Muscle of back (tissue), 13 donors: ENCODE measurements at places on chromosomes 2 and 18. TPM values are rescaled to one million over a fixed set of nuclear protein-coding genes. Genes with fewer than 3 reads are reported as not detected.

ALLC gene
- not detected for polyA plus RNA-seq

- DNase-seq = peak; percentile 20
These were observed 118.2 kb upstream of the NOL4 start for GRCh38 chr18:34342960-34343359.

GRCh38 chr2:122263746-122264145 is 508.3 kb downstream of the TSN start:
- DNase-seq = no peak

DNA sequence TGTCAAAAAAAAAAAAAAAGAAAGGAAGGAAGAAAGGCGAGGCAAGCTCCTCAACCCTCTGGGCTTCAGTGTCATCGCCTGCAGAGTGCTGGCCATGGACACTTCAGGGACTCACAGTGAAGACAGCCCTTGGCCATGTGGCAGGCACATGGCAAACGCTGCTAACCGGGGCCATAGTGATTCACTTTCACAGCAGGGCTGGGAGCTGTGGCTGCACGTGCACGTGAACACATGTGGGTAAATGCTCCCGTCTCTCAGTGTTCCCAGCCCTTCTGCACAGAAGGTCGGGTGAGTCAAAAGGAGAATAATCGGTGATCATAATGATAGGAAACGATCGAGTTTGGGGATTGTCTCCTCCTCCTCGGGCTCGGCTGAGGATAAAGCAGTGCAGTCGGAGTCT is 46.1 kb upstream of the UBE2F start:
- DNase-seq = no peak

DNA sequence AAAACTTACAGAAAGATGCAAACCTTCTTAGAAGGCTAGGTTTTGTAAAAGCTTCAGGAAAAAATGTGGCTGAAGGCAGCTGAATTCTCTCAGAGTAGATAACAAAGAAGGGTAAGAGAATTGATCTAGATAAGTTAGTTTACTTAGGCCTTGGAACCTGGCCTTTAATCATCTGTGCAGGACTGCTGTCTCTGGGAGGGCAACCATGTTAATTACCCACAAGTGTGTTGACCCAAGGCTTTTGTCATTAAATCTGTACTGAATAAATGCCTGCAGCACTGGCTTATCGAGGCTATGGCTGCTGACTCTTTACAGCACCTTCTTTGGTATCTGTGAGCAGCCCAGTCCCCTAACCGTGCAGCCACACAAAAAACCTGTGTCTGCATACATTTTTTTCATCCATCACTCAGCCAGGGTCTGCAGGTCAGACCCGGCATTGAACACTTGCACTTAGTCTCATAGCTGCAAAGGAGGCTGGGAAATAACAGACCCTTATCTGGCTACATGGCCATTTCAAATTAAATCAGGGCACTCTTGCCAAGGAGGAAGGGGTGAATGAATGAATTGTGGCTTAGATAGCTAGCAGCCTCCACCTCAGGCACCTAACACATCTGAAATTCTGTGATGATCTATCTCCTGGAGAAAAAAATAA is 120.2 kb upstream of the MSH2 start:
- no peak for DNase-seq
